ENCODE measurements at places on chromosomes 7 and 10.

GRCh38 chr7:42167631-42168236, 69.3 kb downstream of the GLI3 start:
- H3K27me3 ChIP-seq: no peaks in the 10 kb centered on the region
- H3K4me3 ChIP-seq: no peak overlapping the region
- H3K4me1 ChIP-seq: peaks cover 8% of the 10 kb centered on the region
- no peak for DNase-seq
- H3K36me3 ChIP-seq: no peaks in the 10 kb centered on the region

GRCh38 chr10:73576890-73577591, 14.1 kb downstream of the USP54 start:
- H3K27me3 ChIP-seq: no peaks in the 10 kb centered on the region
- no peak for DNase-seq
- peaks cover 15% of the 10 kb centered on the region for H3K4me1 ChIP-seq
- no peak overlapping the region for H3K4me3 ChIP-seq
- H3K27ac ChIP-seq: no peak overlapping the region
- peaks cover 7% of the 10 kb centered on the region for H3K36me3 ChIP-seq

DNA sequence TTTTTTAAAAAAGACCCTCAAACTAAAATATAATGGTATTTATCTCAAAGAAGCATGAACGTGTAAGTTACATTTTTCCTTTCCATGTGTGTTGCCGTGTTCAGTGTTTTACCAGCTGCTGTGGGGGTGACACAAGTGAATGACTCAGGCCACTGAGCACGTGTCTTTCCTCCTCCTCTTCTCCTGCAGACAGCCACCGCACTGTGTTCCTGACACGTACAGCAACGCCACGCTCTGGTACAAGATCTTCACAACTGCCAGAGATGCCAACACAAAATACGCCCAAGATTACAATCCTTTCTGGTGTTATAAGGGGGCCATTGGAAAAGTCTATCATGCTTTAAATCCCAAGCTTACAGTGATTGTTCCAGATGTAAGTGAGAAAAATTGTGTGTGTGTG, 29.7 kb downstream of the TMEM248 start:
- H3K36me3 ChIP-seq: peaks cover 15% of the 10 kb centered on the region
- no peaks in the 10 kb centered on the region for H3K4me1 ChIP-seq
- H3K27ac ChIP-seq: no peak overlapping the region
- H3K27me3 ChIP-seq: no peaks in the 10 kb centered on the region
- no peak for DNase-seq

GRCh38 chr10:5393529-5393928, 11.1 kb downstream of the TUBAL3 start:
- H3K27ac ChIP-seq: no peak overlapping the region
- no peak overlapping the region for H3K4me3 ChIP-seq

GRCh38 chr7:148304456-148304855, 286.1 kb upstream of the C7orf33 start:
- H3K4me3 ChIP-seq: no peak overlapping the region
- no peak for DNase-seq
- no peaks in the 10 kb centered on the region for H3K36me3 ChIP-seq
- H3K27ac ChIP-seq: no peak overlapping the region

DNA sequence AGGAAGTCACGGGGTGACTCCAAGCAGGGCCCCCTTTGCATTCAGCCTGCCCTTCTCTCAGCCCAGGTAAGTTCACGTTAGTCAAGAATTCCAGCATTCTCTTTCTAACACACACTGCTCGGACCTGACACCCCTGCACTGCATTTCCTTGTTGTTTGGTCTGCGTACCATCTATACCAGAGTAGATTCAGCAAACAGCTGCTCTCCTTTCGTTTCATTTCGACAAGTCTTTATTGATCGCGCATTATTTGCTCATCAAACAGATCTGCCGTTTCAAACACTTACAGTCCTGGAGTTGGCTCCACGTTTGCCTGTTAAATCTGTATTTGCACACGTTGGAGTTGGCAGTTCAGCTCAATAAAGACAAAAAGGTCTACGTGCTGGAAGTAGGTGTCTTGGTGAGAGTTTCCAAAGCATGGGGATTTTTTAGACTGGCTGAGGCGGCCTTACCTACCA, 495.1 kb downstream of the RPS24 start:
- peak overlapping the region; percentile 33 for H3K4me3 ChIP-seq
- H3K27ac ChIP-seq: peak overlapping the region; percentile 80
- peaks cover 32% of the 10 kb centered on the region for H3K4me1 ChIP-seq
- peaks cover 5% of the 10 kb centered on the region for H3K27me3 ChIP-seq
- peaks cover 1% of the 10 kb centered on the region for H3K36me3 ChIP-seq
- peak; percentile 20 for DNase-seq

- H3K27ac ChIP-seq: no peak overlapping the region
- H3K4me1 ChIP-seq: peaks cover 21% of the 10 kb centered on the region
- no peaks in the 10 kb centered on the region for H3K27me3 ChIP-seq
- H3K36me3 ChIP-seq: peaks cover 7% of the 10 kb centered on the region
These were observed 44.3 kb upstream of the FXYD4 start for GRCh38 chr10:43327171-43327570.

GRCh38 chr7:68200051-68200670, 1203.5 kb downstream of the TYW1 start:
- no peaks in the 10 kb centered on the region for H3K36me3 ChIP-seq
- no peak for DNase-seq
- H3K4me1 ChIP-seq: peaks cover 3% of the 10 kb centered on the region
- peaks cover 6% of the 10 kb centered on the region for H3K27me3 ChIP-seq
- H3K4me3 ChIP-seq: no peak overlapping the region

- H3K36me3 ChIP-seq: no peaks in the 10 kb centered on the region
- peaks cover 11% of the 10 kb centered on the region for H3K27me3 ChIP-seq
- DNase-seq: no peak
- H3K4me1 ChIP-seq: peaks cover 5% of the 10 kb centered on the region
- no peak overlapping the region for H3K4me3 ChIP-seq
- H3K27ac ChIP-seq: no peak overlapping the region
These were observed 900.4 kb upstream of the AUTS2 start for GRCh38 chr7:68697796-68698280.

- peak within 1 kb of the TSS; percentile 80 for H3K4me3 ChIP-seq
- H3K36me3 ChIP-seq: no peaks in the 10 kb centered on the region
- H3K27me3 ChIP-seq: peaks cover 66% of the 10 kb centered on the region
- DNase-seq: no peak
- peak within 1 kb of the TSS; percentile 65 for H3K27ac ChIP-seq
These were observed at the start of gene LOXL4 for GRCh38 chr10:98267894-98268693. LOXL4 (minus strand) TSS chr10:98268194; CDS start chr10:98263019, 5,175 bp downstream.

- no peaks in the 10 kb centered on the region for H3K36me3 ChIP-seq
- H3K27ac ChIP-seq: no peak overlapping the region
- H3K27me3 ChIP-seq: peaks cover 6% of the 10 kb centered on the region
These were observed 21.6 kb downstream of the KLF14 start for GRCh38 chr7:130712416-130712815.

DNA sequence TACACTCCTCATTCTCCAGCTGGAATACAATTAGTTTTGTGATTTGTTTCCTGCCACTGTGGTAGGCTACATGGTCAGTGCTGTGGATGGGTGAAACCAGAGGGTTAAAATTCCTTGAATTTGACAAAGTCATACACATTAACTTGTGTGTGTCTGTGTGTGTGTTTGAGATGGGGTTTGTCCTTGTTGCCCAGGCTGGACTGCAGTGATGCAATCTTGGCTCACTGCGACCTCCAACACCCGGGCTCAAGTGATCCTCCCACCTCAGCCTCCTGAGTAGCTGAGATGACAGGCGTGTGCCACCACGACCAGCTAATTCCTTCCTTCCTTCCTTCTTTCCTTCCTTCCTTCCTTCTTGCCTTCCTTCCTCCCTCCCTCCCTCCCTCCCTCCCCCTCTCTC, 24.8 kb upstream of the GIMAP8 start:
- no peaks in the 10 kb centered on the region for H3K4me1 ChIP-seq
- no peak for DNase-seq
- peaks cover 26% of the 10 kb centered on the region for H3K27me3 ChIP-seq
- H3K4me3 ChIP-seq: no peak overlapping the region
- no peak overlapping the region for H3K27ac ChIP-seq

DNA sequence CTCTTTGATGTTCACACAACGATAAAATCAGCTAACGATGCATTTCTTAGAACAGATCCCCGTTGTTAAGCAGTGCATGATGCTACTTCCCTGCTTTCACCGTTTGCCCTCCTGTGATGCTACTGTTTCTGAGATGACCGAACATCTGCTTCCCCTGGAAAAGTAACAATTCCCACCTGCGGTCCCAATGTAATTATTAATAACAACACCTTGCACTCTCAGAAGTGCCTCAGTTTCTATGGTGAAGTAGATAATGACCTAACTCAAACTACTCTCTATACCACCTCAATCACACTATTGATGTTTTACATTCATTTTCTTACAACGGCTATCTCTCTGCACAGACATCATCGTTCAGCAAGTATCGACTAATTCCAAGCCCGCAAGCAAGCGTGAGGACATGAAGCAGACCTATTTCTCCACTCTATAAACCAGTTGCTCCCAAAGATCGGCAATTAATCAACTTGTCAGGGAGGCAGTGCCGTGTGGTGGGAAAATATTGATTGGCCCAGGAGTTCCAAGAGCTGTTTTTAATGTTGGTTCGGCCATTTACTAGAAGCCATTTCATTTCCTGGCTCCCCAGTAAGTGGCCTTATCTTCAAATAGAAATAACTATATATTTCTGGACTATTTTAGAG, 42.7 kb downstream of the FAM107B start:
- H3K36me3 ChIP-seq: no peaks in the 10 kb centered on the region
- DNase-seq: no peak
- peaks cover 22% of the 10 kb centered on the region for H3K4me1 ChIP-seq
- no peak overlapping the region for H3K4me3 ChIP-seq

GRCh38 chr7:108190891-108191290, 60.7 kb upstream of the LAMB4 start:
- no peak overlapping the region for H3K4me3 ChIP-seq
- H3K27me3 ChIP-seq: no peaks in the 10 kb centered on the region
- H3K36me3 ChIP-seq: peaks cover 6% of the 10 kb centered on the region
- DNase-seq: no peak
